ENCODE measurements at places on chromosomes 11 and 22.

- no peak overlapping the region for H3K4me3 ChIP-seq
- no peaks in the 10 kb centered on the region for H3K27me3 ChIP-seq
- H3K4me1 ChIP-seq: no peaks in the 10 kb centered on the region
- no peak for DNase-seq
Observed at GRCh38 chr11:117913736-117914397, 15.3 kb downstream of the TMPRSS13 start.

- DNase-seq: no peak
- peaks cover 11% of the 10 kb centered on the region for H3K4me1 ChIP-seq
- H3K27me3 ChIP-seq: no peaks in the 10 kb centered on the region
- H3K27ac ChIP-seq: no peak overlapping the region
- no peaks in the 10 kb centered on the region for H3K36me3 ChIP-seq
Observed at GRCh38 chr11:75593286-75593915, 31.3 kb downstream of the SERPINH1 start.

DNA sequence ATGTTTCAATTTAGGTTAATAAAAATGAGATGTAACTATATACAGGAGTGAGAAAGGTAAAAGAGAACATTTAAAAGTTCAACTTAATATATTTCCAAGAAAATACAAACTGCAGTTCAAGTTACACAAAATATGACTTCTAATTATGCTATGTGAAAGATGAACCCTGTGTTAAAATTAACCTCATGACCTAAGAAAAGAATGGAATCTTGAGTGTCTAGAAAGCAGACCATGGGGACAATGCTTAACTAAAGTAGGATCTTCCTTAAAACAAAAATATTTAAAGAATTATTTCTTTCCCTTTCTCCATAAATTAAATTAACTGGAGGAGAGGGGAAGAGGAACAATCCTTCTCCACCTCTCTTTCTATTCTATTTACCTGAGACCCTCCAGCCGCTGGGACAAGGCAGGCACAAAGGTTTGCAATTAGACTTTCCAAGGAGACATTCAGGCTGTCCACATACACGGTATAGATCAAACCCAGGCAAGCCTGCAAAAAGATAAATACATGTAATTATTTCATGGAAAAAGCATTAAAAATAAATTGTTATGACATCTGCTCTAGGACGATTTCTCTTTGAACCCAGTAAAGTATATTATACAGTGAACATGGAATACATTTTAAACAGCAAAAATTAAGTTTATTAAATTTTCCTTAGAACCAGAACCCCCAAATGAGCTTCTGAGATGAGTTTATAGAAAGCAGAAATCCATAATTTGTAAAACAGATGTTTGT, 264.5 kb downstream of the SBF2 start:
- H3K4me3 ChIP-seq: no peak overlapping the region
- no peak overlapping the region for H3K27ac ChIP-seq
- DNase-seq: no peak

DNA sequence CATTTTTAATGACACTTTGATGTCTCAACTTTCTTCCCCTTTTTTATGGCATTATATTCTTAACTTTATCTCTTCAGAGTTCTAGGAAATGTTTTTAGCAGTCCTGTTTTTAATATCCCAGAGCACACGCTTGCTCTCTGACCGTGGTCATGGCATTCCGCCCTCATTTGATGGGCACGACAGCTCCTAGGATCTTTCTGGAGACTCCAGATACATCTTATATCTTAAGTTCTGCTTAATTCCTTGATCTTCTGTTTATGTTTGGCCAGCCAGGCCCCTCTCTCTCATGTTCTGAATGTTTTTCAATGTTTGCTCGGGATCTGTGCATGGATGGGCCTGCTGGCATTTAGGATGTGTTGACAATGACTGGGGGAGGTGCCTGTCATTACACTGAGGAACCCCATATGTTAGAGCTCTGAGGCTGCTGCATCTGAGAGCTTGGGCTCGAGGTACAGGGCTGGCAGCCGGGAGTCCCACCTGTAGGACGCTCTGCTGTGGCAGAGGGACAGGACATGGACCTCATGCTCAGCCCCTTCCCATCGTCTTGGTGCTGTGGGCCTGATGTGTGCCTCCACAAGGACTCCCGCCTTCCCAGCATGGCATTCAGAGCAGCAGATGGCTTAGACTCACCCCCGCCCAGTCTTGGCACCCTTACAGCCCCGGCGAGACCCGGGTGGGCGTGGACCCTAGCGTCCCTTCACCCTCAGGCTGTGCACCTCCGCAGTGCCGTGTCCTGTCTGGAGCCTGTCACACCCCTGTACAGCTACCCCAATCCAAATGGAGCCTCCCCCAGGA, 75.0 kb downstream of the CDKN1C start:
- peaks cover 2% of the 10 kb centered on the region for H3K36me3 ChIP-seq
- no peak for DNase-seq
- H3K4me3 ChIP-seq: no peak overlapping the region

DNA sequence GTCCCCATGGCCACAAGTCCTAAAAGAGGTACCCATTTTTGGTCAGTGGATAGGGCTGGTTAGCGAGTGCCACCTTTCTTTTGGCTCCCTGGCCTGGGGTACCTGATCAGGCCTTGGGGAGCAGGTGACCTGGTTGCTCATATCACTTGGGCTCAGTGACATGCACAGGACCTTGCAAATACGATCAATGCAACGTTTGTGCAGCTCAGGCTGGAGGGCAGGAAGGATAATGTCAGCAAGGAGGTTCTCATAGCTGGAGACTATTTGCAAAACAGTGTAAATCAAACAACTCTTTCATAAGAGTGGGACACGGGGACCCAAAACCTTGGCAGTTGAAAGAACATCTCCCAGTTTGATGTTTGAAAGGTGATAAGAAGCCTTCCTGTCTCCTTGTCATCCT, 127.4 kb upstream of the CADM1 start:
- no peak for DNase-seq
- no peaks in the 10 kb centered on the region for H3K36me3 ChIP-seq
- no peaks in the 10 kb centered on the region for H3K4me1 ChIP-seq

GRCh38 chr22:17339095-17339693, 30.1 kb upstream of the CECR2 start:
- no peaks in the 10 kb centered on the region for H3K4me1 ChIP-seq
- H3K27me3 ChIP-seq: no peaks in the 10 kb centered on the region
- H3K27ac ChIP-seq: no peak overlapping the region
- no peak for DNase-seq

- H3K27ac ChIP-seq: no peak overlapping the region
- no peaks in the 10 kb centered on the region for H3K27me3 ChIP-seq
- H3K4me3 ChIP-seq: no peak overlapping the region
- DNase-seq: no peak
- H3K36me3 ChIP-seq: no peaks in the 10 kb centered on the region
Observed at GRCh38 chr11:79794484-79795393, 353.9 kb upstream of the TENM4 start.

DNA sequence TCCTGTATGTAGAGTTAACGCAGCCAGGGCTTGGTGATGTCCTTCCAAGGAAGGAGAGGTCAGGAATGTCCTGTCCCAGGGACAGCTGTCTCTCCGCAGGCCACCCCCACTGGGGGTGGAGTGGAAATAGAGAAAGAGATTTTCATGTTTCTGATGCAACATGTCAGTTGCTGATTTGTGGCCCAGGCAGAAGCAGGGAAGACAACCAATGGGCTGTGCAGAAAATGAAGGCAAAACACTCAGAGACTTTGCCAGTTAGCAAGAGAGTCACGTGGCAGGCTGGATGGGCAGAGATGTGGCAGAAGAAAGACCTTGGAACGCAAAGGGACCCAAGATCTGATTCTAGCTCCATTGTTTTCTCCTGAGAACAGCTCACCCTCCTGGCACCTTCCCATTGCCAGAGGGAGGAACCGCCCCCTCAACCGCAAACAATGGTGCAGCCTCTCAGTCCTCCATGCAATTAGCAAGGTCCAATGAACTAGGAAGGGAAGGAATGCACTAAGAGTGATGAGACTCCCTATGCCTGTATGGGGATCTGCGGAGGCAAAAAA, 71.0 kb downstream of the SYN3 start:
- H3K4me3 ChIP-seq: no peak overlapping the region
- peaks cover 3% of the 10 kb centered on the region for H3K27me3 ChIP-seq
- no peak for DNase-seq

GRCh38 chr11:119599864-119600541, 129.0 kb downstream of the NECTIN1 start:
- peaks cover 4% of the 10 kb centered on the region for H3K27me3 ChIP-seq
- no peak for DNase-seq
- H3K4me3 ChIP-seq: no peak overlapping the region
- no peaks in the 10 kb centered on the region for H3K4me1 ChIP-seq

- H3K27me3 ChIP-seq: no peaks in the 10 kb centered on the region
- H3K36me3 ChIP-seq: peaks cover 14% of the 10 kb centered on the region
- no peak overlapping the region for H3K4me3 ChIP-seq
- H3K27ac ChIP-seq: no peak overlapping the region
- no peaks in the 10 kb centered on the region for H3K4me1 ChIP-seq
Observed at GRCh38 chr11:77967753-77968152, 26.7 kb downstream of the INTS4 start.

DNA sequence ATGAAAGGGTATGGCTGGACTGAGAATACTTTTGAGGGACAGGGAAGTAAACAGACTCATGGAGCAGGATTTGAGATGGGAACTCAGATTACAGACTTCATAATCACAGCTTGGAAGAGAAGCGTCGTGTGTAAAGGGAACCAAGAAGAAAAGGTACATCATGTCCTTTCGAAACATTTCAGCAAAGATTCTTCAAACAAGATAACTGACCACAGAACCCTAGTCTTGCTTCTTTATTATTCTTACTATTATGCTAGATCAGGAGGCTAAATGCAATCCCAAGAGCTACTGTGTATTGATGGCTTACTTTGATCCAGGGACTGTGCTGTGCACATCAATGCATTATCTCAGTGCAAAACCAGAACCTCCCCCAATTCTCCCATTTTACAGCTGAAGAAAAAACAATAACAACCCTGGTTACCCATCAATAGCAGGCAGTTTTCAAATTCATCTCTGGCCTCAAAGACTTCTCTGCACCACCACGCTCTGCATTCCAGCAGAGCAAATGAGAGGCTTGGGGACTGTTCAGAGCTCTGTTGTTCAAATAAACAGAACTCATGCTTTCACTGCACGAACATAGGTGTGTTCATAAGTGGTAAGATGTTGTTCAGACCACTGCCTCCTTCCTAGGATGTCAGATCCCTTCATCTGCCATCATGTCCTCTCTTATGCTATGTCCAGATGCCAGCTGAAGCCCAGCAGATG, 104.8 kb upstream of the NAV2 start:
- no peak overlapping the region for H3K27ac ChIP-seq
- no peaks in the 10 kb centered on the region for H3K36me3 ChIP-seq
- H3K4me3 ChIP-seq: no peak overlapping the region
- no peak for DNase-seq

GRCh38 chr11:17864478-17864941, 129.9 kb downstream of the KCNC1 start:
- no peak for DNase-seq
- peaks cover 7% of the 10 kb centered on the region for H3K36me3 ChIP-seq
- no peaks in the 10 kb centered on the region for H3K27me3 ChIP-seq
- H3K4me1 ChIP-seq: no peaks in the 10 kb centered on the region

DNA sequence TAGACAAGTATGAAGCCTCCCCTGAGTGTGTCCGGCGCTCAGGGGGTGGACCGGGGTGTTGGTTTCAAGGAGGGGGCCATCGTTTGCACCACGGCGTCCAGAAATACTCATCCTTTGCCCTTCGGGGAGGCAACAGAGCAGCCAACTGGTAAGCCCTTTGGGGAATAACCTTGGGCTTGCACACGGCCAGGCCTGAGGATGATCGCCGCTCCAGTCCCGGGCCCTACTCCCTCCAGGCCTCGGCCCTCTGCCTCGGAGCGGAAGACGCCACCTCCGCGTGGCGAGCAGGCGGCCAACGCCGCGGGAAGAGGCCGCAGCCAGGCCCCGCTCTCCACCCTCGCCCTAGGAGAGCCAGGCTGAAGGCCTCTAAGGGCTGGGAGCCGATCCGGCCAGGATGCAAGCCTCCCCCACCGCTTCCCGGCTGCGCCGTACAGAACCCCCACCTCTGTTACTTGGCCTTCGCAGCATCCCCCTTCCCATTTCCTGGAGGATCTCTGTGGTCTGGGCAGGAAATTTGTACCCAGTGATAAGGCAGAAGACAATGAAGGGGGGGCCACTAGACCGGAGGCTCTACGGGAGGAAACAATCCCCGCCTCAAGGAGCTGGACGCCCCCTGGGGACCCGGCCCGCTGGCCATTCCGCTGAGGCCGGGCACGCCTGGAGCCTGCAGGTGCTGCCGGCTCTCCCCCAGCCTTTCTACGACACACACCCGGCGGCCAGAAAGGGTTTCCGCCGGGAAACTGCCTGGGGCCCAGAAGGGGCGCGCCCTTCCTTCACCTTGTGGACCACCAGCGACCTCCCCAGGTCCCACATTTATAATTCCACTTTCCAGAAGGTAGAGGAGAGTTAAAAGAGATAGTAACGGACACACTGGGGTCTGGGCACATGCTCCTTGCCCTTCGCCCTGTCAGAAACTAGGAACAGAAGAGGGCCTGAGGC, 2.6 kb downstream of the ESAM start:
- peaks cover 54% of the 10 kb centered on the region for H3K4me1 ChIP-seq
- no peaks in the 10 kb centered on the region for H3K36me3 ChIP-seq
- no peak overlapping the region for H3K27ac ChIP-seq
- peaks cover 55% of the 10 kb centered on the region for H3K27me3 ChIP-seq
- no peak for DNase-seq
- H3K4me3 ChIP-seq: no peak overlapping the region

GRCh38 chr11:2558397-2558796, 113.6 kb downstream of the KCNQ1 start:
- no peak overlapping the region for H3K27ac ChIP-seq
- DNase-seq: no peak
- H3K4me3 ChIP-seq: no peak overlapping the region
- no peaks in the 10 kb centered on the region for H3K27me3 ChIP-seq
- H3K4me1 ChIP-seq: peaks cover 14% of the 10 kb centered on the region

DNA sequence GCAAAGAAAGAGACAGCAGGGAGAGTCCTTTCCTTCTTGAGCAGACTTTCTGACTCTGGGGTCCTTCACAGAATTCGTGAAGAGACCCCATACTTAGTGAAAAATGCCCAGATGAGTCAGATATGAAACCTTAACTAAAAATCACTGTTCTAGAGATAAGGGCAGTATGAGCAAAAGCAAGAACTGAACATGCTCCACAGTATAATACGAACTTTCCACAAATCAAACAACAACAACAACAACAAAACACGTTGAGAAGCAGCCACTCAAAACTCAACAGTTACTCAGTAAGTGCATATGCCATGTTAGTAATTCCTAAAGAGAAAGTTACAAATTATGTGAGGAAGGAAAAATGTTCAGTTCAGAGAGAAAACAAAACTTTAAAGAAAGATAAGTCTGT, 44.3 kb downstream of the PITPNB start:
- H3K4me3 ChIP-seq: no peak overlapping the region
- H3K27ac ChIP-seq: no peak overlapping the region
- H3K4me1 ChIP-seq: peaks cover 3% of the 10 kb centered on the region
- peaks cover 36% of the 10 kb centered on the region for H3K36me3 ChIP-seq
- no peaks in the 10 kb centered on the region for H3K27me3 ChIP-seq

GRCh38 chr11:122653916-122654585, 1.5 kb upstream of the UBASH3B start:
- H3K27ac ChIP-seq: no peak overlapping the region
- H3K27me3 ChIP-seq: no peaks in the 10 kb centered on the region
